ENCODE measurements at places on chromosomes 3 and 15. TPM values are rescaled to one million over a fixed set of nuclear protein-coding genes. Genes with fewer than 3 reads are reported as not detected.

GNAT1 gene
- not detected for polyA plus RNA-seq

GLDN gene
- 0.55 TPM for polyA plus RNA-seq

- DNase-seq = no peak
Measured at GRCh38 chr15:71591057-71591456, 219.3 kb upstream of the NR2E3 start.

DNA sequence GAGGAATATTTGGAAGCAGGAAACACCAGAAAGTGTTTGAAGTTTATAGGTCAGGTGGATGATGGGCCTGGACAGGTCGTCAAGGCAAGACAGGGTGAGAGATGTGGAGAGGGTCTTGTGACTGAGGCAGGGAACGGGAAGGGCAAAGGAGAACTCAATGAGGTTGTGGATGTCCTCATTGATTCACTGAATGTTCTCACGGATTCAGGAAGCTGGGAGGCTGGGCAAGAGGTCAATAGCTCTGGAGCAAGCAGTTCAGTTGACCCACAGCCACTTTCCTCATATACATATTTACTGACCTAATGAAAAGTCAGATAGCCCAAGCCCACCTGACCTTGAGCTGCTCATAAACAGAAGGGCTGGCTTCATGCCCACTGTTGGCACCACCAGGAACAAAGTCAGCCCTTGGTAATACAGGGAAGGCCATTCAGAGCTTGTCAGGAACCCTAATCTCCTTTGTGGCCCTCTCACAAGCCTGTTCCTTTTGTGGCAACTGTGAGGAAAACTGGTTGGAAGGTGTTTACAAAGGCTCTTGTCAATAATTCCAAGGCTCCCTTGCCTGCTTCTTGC, 31.6 kb downstream of the ARRDC4 start:
- DNase-seq = no peak

DNA sequence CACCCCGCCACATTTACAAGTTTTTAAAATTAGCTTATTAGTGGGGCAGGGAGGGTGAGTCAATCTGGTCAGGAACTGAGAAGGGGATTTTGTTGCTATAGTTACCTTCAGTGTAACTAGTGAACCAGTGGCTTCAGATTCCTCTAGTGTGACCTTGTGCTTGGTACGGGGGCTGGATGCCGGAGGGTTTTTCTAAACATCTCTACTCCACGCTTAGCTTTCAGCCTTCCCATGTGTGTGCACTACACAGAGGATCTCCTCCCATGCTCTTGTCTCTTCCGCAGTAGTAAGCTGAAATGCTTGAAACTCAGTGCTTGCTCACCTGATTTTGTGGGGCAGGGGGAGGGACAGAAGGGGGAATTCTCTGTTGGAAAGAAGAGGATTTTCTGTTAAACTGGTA, 67.9 kb upstream of the AKAP13 start:
- no peak for DNase-seq

DNA sequence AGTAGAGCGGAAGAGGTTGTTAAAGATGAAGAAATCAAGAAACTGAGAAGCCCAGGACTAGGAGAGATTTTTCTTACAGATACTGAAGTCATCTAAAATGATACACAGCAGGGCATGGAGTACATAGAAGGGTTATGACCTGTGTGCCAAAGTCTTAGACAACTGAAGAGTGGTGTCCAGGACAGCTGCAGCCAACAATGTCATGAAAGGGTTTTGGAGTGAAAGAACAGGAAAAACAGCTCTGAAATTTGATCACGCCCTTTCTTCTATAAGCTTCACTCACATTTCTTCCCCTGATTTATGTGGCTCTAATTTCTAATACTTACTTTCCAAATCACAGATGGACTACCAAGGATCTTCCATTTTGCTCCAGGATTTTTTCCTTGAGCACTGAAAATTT, 3.0 kb downstream of the CFAP20DC start:
- no peak for DNase-seq
